Thymus (tissue), 14 donors: ENCODE measurements at places on chromosomes 16 and 17. TPM values are rescaled to one million over a fixed set of nuclear protein-coding genes. Genes with fewer than 3 reads are reported as not detected.
A peak's percentile ranks its signal among the peaks of the same experiment; 100 is the strongest.

The FOXO3B gene
- total RNA-seq: 1.8 TPM

The ZNF750 gene
- total RNA-seq: 3.9 TPM

The CACNG5 gene
- total RNA-seq: 0.05 TPM

The MMP2 gene
- total RNA-seq: 8.5 TPM

The HBA1 gene
- 222 TPM for total RNA-seq

The FXR2 gene
- total RNA-seq: 33.3 TPM

The C16orf46 gene
- 0.28 TPM for total RNA-seq

The PMFBP1 gene
- 1.8 TPM for total RNA-seq

DNA sequence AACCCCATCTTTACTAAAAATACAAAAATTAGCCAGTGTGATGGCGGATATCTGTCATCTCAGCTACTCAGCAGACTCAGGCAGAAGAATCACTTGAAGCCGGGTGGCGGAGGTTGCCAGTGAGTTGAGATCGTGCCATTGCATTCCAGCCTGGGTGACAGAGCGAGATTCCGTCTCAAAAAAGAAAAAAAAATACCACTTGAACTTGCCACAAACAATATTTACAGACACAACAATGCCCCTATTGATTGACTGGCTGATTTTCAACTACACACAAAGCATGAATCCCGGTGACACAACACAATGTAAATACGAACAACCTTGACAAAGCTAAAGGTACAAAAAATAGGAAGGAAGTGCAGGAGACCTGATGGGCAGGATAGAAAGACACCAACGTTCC, 49.3 kb downstream of the NXN start:
- no peak for DNase-seq

- no peak for DNase-seq
These were observed 29.0 kb upstream of the RNPS1 start for GRCh38 chr16:2296661-2297505.

- no peak for DNase-seq
These were observed 156.6 kb downstream of the PHKB start for GRCh38 chr16:47617732-47618131.

- DNase-seq: peak; percentile 91
These were observed at the start of gene PITPNC1 for GRCh38 chr17:67376737-67377487. PITPNC1 (plus strand) TSS chr17:67377281.

GRCh38 chr16:68037841-68038597, 14.9 kb downstream of the DUS2 start:
- DNase-seq: no peak

DNA sequence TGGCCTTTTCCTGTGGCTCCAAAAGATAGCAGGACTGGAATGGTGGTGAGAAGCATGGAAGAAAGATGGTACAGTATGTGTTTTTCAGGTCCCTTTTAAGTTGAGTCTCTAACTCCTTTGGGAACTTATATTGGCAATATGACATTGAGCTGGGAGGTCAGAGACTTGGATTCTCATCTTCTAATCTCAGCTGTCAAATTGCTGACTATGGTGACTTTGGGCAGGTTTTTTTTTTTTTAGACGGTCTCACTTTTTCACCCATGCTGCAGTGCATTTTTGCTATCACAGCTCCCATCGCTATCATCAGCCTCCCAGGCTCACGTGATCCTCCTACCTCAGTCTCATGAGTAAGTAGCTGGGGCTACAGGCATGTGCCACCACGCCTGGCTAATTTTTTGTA, 15.1 kb upstream of the CDK5R1 start:
- no peak for DNase-seq

DNA sequence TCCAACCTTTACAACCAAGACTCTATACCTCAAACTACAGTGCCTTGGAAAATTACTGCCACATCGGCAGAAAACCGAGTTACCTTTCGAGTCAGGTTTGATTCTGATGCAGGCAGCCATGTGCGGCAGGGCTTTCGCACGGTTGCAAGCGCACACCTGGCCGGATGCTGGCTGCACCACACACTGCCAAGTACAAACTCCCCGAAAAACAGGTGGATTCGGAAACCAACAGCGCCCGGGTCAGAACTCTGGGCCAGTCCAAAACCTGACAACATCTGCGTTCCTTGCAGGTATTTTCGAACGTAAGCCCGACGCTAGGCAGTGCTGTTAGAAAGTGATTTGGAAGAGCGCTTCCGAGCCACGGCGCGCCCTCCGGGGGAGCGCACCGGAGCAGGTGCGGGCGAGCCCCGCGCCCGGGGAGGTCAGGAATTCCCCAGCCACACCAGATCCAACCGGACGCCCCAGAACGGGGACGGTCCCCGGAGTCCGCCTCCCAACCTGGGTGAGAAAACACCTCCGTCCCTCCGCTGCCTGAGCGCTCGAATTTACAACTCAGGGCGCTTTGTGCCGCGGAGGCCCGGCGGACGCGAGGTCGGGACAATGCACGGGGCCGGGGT, 1.2 kb downstream of the USP7 start:
- peak; percentile 92 for DNase-seq

- no peak for DNase-seq
These were observed 7.9 kb downstream of the USP7 start for GRCh38 chr16:8955828-8956227.

GRCh38 chr16:66585481-66586239, 6.4 kb downstream of the CMTM2 start:
- DNase-seq: no peak

DNA sequence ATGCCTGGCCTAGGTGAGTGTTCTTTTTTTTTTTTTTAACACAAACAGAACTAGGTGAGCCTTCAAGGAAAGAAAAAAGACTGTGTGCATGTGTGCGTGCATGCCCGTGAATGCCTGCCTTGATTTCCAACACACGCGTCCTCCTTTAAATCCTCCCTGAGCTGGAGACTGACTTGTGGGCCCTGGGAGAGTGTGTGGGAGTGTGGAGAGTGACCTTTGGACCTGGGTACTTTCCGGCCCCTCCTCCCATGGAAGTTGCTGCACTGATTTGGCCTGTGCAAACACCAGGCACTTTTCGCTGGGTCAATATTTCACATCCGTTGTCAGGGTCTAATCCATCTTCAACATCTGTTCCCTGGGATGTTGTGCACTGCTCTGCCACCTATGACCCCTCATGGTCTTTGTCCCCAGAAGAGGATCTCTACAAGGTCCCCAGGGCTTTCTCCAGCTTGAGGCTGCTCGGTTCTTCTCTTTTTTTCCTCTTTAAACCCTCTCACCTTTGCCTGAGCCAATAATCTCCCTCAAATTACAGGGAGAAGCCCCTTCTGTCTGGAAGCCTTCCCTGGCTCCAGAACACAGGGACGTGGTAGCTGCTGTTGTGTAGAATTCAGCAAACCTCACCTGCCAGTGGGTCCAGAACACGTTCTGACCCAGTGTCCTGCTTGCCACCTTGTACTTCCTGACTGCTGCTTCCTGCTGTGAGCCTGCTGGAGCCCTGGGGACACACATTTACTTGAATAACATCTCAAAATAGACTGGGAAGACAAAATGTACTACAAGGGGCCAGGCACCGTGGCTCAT, 20.8 kb upstream of the ATP5MC1 start:
- no peak for DNase-seq

DNA sequence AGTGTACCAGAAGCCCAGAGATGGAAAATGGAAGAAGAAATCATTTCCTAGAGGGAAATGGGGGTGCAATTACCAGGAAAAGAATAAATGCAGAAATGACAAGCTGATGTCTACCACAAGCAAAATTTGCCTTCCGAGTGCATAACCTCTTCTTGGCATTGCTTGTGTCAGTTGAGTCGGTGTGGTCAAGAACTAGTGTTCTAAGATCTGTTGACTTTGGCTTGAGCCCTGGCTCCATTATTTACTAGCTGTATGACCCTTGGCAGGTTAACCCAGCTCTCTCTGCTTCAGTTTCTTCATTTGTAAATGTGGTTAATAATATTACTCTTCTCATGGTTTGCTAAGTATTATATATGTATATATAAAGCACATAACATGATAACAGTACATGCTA, 273.0 kb upstream of the IRX5 start:
- no peak for DNase-seq

GRCh38 chr17:16440901-16441629, 25.7 kb downstream of the TRPV2 start:
- no peak for DNase-seq

GRCh38 chr17:49224997-49225337, 5.6 kb downstream of the PHOSPHO1 start:
- no peak for DNase-seq

DNA sequence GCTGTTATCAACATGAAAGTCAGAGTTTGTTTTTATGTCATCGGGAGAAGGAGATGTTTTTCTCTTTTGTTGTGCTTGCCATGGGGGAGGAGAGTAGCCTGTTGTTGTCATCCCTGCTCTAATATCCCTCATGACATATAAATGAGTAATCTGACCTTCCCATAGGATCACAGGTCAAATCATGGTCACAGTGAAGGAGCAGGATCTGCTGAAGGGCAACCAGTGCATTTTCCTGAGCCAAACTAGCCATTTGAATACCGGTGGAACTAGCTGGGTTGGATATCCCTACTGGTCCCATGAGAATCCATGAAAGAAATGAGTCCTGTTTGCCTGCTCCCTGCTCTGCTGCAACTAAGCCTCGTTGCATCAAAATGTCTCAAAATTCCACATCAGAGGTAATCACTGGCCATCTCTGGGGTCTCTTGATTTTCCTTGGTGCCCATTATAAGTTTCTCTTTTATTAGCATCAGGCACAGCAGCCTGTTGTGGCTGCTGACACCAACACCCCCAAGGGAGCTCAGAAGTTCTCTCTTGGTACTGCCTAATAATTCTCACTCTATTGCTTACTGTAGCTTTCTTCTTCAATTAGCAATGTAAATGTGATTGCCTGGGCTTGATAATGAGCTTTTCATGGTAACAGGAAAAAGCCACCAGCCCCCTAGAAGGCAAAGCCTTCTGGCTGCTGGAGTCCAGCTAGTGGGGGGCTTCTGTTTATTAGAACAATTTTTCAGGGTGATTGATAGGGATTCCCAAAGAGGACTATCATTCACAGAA, 211.4 kb upstream of the ERCC4 start:
- DNase-seq: no peak

DNA sequence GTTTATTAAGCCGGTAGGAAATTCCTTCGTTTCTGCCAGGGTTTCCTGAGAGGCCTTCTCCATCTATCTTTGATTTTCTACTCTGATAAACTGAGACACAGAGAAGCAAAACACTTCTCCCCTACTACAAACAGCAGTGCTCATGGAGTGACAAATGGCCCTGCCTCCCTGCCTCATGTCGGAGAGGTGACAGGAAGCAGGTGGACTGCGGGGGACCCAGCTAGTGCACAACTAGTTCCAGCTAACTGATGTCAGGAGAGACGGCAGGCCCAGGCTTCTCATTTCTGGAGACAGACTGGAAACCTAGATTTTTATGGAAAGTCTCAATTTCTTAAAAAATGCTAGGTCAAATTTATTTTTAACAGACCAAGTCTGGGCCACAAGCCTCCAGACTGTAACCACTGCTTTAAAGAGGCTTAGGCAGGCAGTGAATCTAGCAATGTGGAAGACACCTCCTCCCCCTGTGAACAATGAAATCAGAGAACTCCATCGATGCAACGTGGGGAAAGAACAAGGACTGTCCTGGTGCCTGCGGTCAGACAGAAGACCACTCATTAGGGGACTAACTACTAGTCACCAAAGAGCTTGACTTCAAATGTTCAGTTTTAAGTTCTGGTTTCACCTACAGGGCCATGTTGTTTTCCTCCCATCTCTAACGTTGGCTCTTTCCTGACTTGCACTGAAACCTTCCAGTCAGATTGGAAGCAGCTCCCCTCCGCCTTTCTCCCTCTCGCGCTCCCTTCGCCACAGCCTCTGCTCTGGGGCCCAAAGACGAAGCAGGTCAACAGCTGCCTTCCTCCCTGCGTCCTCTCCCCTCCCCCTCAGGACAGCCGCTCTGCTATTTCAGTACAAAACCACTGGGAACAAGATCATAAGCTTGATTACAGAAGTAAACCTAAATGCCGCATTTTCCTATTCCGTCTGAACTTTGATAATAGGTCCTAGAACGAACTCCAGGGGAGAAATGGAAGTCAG, 17.6 kb downstream of the GTF3C1 start:
- no peak for DNase-seq

GRCh38 chr17:36972905-36973304, 24.2 kb downstream of the AATF start:
- DNase-seq: no peak

GRCh38 chr17:46818316-46818928, at the start of gene WNT3:
WNT3 (minus strand) TSS chr17:46818692; CDS start chr17:46818597, 95 bp downstream.
- DNase-seq: no peak

- DNase-seq: no peak
These were observed 19.1 kb upstream of the HEXD start for GRCh38 chr17:82399041-82399441.

DNA sequence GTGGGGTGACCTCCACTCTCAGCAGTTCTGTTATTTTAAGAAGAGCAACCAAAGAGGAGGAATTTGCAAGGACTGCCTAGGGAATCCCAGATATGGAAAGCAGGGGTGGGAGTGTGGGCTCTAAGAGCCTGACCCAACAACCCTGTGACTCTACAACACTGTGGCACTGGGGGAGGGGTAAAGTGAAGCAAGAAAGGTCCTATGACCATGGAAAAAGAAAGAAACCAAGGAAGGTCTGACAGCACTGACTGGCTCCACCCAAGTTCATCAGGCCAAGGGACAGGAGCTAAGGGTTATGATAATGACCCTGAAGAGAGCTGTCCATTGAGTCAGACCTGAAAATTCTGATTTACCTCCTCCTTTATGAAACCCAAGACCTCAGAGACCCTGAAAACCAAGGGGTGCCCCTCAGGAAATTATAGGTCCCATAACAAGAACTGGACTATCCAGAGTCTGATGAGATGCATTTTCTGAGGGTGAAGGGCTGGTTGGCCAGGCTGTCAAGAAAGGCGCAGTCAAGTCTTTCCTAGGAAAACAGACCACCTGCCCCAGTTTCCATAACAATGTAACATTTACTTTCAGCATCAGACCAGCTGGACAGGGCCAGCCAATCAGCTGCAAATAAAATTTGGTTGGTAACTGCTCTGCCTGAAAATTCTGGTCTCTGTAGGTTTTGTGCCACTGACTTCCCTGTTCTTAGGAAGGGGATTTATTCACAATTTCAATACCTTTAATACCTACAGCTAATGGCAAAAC, 53.8 kb upstream of the MTMR4 start:
- no peak for DNase-seq

GRCh38 chr17:13253733-13254410, 236.0 kb upstream of the ELAC2 start:
- no peak for DNase-seq

DNA sequence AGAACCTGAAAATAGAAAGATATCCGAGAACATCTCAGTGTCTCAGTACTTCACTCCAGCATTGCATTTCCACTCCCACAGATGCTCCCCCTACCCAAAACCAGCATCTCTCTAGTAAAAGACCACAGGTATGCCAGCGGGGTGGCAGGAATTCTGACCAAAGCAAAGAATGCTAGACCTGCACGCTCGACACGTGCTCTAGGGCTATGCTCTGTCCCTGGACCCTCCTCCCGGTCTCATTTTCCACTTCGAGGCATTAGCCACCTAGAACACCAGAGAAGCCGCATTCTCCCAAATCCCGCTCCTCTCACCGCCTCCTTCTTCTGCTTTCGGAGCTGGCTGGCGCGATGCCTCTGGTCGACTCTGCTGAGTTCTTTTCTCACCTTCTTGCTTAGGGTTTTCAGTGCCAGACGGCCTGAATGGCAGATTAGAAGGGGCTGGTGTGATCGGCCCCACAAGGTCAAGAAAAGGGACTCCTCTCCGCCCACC, 487 bp downstream of the TSR1 start:
- no peak for DNase-seq
